ENCODE measurements at places on chromosomes 12 and 14. TPM values are rescaled to one million over a fixed set of nuclear protein-coding genes. Genes with fewer than 3 reads are reported as not detected.

DNA sequence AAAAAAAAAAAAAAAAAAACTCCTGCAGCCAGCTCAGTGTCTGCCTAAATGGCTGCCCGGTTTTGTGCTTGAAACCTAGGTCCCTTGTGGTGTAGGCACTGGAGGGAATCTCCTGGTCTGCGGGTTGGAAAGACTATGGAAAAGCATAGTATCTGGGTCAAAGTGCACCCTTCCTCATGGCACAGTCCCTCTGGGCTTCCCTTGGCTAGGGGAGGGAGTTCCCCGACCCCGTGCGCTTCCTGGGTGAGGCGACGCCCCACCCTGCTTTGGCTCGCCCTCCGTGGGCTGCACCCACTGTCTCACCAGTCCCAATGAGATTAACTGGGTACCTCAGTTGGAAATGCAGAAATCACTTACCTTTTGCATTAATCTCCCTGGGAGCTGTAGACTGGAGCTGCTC is 14.3 kb downstream of the PTCSC3 start:
- DNase-seq, result peak; percentile 27

- DNase-seq, result peak; percentile 54
These were observed 112.7 kb downstream of the SCARB1 start for GRCh38 chr12:124750787-124751471.

- DNase-seq, result no peak
These were observed 10.9 kb downstream of the NAA25 start for GRCh38 chr12:112097641-112098040.

DNA sequence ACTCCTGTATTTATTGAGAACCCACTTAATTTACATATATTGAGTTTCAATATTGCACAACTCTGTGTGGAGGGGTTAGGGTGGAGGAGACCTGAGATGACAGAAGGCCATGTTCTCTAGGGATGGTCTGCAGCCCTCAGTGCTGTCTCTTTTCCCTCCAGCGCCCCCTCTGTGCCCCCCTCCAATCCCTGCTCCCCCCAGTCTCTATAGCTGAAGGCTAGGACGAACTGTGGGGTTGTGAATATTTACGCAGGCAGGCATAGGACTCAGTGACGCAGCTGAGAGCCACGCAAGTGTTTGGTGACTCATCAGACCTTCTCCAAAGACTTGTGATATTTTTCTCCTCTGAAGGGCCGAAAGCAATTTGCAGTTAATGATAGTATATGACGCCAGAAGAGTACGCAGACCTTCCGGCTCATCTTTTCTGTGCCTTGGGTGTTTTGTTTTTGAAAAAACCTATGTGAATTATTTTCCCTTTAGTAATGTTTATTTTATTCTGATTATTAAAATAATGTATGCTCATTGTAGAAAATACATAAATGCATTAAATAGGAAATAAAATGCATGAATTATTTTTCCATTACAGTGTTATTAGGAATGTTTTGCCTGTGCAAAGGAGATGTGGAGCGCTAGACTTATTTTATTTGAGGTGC is 85.3 kb downstream of the SLC25A47 start:
- DNase-seq, result peak; percentile 87

DNA sequence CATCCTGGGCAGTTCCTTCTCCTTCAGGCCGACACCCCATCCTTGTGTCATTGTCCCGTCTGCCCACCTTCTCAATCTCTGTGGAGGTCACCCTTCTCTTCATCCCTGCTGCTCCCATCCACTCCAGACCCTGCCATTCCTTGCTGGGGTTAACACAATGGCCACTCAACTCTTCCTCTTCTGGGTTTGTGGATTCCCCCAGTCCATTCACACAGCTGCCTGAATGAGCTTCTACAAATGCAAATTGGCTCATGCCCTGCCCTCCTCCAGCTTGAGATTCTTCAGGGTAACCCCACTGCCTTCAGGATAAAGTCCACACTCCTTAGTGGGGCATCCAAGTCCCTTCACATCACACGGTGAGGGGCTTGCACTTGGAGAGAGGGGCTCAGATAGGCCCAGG is 17.2 kb upstream of the PRMT8 start:
- DNase-seq, result no peak

DNA sequence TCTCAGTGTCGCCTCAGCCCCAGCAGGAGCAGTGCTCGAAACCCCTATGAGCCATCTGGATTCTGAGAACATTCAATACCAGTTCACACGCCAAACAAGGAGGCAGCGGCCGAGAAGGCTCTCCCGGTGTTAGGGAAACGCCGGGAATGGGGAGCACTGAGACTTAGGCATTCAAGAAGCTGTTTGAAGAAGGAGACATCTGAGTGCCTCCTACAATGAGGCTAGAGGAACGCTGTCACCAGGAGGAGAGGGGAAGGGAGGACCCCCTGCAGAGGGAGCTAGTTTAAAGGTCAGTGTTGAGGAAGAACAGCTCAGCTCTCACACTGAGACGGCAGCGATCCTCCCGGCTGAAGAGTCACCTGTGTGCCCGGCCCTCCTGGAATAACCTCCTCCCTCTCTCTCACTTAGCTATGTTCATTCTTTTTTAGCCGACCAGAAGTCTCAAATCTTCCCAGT is 69.9 kb downstream of the SERPINA3 start:
- no peak for DNase-seq

GRCh38 chr12:12214201-12214600 is 52.6 kb downstream of the LRP6 start:
- no peak for DNase-seq

The RNF212B gene
- total RNA-seq, result not detected

The GPR162 gene
- 0.74 TPM for total RNA-seq

The C1QL4 gene
- total RNA-seq, result 0.06 TPM

The PLEKHD1 gene
- not detected for total RNA-seq

The FZD10 gene
- 0.17 TPM for total RNA-seq

The CDK17 gene
- total RNA-seq, result 36.3 TPM

The GNB3 gene
- 0.71 TPM for total RNA-seq
